Activated CD4-positive, alpha-beta T cell treated with anti-CD3 and anti-CD28 coated beads, Interleukin-2, amount 50 U/mL, for 16 hours (primary cell): ENCODE measurements at places on chromosomes 13 and 19.

GRCh38 chr13:48401480-48401879 is 11.4 kb downstream of the LPAR6 start:
- DNase-seq = peak; percentile 45

GRCh38 chr19:17555480-17555928 is at the start of gene COLGALT1:
Gene COLGALT1 (plus strand): TSS chr19:17555649. CDS start chr19:17555714, 65 bp downstream.
- DNase-seq = peak; percentile 98

DNA sequence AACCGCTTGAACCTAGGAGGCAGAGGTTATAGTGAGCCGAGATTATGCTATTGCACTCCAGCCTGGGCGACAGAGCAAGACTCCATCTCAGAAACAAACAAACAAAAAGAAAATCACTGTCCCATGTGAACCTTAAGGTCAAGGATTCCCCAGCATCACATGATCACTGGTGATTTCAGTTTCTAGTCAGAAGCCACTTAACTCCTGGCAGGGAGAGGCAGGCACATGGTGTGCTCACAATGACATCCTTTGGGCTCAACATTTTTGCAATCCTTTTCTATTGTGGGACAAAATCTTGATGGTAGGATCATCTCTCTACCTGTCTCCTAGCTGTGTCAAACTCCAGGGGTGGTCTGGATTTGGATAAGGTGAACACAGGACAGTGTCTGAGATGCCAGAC is 12.1 kb downstream of the AKAP8 start:
- no peak for DNase-seq

DNA sequence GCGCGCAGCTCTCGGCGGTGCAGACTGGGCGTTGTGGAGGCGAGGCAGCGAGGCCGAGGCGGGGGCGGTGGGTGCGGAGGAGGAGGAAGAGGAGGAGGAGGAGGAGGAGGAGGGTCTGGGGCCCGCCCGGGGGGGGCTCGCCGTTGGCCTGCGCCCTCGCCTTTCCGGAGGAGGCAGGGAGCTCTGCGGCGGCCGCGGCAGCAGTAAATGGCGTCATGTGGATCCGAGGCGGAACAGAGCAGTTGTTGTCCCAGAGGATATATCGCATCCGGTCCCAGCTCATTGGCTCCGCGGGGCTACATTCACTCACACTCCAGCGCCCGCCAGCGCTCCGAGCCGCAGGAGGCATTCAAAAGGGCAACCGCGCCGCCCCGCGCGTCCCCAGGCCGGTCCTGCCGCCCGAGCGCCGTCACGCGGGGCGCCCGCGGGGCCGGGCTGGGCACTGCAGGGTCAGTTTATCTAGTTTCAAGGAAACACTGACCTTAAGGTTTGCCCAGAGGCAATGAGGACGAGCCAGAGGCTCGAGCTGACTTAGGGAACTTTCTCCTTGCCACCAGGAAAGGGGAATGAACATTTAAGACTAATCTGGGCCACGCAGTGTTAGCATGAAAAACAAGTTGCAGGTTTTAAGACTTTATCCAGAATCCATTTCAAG is at the start of gene SPRY2:
Gene SPRY2, minus strand, starts transcription at position 26 of the 655 bp plus-strand sequence. CDS start 3,421 bp downstream, outside the sequence.
- peak; percentile 31 for DNase-seq

GRCh38 chr13:51467730-51468129 is 14.9 kb upstream of the INTS6 start:
- no peak for DNase-seq

- DNase-seq = no peak
Measured at GRCh38 chr13:33322543-33322809, 36.9 kb upstream of the STARD13 start.

- no peak for DNase-seq
Measured at GRCh38 chr13:33138441-33138840, 122.2 kb downstream of the KL start.

DNA sequence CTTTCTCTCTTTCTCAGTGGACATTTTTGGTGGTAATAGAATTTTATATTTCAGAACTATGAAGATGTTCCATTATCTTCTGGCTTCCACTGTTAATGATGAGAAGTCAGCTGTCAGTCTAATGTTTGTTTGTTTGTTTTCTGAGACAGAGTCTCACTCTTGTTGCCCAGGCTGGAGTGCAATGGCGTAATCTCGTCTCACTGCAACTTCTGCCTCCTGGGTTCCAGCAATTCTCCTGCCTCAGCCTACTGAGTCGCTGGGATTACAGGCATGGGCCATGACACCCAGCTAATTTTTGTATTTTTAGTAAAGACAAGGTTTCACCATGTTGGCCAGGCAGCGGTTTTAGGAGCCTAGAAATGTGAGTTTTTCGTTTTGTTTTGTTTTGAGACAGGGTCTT is 4.7 kb downstream of the ZNF317 start:
- no peak for DNase-seq

GRCh38 chr13:112965573-112966115 is 3.4 kb upstream of the MCF2L start:
- DNase-seq = no peak

- DNase-seq = no peak
Measured at GRCh38 chr13:32737679-32738078, 151.4 kb downstream of the PDS5B start.

DNA sequence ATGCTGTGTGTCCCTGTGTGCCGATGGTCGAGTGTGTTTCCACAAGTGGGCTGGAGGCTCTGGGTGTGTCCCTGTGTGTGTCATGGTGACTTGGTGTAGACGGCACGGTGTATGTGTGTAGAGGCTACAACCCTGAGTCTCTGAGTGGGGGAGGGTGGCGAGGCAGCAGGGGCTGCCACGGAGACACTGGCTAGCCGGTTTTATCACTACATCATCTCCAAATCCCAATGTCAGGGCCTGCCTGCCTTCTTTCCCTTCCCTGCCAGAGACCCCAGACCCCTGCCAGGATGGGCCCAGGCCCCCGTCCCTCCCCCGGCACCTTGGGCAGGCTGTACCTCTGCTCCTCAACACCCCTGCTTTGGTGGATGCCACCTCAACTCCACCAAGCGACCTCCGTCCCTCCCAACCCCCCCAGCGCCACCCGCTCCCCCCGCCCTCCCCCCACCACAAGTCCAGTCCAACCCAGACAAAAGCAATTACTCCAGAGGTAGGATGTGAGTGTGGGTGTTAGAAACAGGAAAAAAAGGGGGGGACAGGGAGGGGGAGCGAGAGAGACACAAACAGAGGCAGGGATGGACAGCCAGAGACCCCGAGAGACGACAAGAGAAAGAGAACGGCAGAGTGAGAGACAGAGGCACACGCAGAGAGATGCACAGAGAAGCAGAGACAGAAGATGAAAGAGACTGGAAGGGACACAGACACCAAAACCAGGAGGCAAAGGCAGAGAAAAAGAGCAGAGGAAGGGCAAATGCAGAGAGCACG is 21.6 kb upstream of the POU2F2 start:
- no peak for DNase-seq

DNA sequence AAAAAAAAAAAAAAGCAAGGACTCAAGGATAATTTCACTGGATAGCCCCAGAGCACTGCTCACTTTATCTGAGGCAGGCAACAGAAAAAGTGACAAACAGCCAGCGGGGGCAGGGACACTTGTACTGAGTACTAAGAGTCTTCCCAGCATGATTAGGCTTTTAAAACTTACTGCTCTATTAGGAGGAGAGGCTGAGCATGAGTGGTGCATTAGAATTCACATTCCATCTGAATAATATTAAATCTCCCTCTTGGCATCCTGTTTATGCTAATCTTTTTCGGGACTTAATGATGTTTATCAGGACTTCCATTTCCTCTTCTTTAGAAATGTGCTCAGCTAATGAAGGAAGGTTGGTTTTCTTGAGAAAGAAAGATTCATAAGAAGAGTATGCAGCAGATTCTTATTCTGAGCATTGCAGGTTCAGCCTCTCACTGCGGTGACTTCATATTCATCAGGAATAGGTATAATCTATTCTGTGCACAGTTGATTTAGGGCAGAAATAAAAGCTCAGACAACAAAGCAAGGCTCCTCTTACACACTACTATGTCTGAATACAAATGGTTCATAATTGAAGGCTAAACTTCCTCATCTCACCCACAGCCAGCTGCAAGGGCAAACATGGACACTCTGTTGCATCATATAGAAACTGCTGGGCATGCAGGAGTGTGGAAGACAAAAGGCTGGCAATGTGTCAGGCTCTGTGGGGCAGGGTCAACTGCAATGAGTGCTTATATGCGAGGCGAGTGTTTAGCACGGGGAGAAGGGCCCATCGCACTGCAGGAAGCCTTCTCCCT is 107.0 kb downstream of the KL start:
- DNase-seq = no peak

DNA sequence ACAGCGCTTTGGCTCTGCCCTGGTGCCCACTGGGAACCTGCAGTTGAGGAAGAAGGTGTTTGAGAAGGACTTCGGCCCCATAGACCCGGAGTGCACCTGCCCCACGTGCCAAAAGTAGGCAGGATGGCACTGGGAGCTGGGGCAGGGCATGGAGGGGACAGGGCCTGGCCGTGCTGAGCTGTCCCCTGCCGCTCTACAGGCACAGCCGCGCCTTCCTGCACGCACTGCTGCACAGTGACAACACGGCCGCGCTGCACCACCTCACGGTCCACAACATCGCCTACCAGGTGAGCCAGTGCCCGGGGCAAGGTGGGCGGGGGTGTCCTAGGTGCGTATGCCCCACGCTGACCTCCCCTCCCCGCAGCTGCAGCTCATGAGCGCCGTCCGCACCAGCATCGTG is 5.1 kb upstream of the DNM2 start:
- no peak for DNase-seq

- no peak for DNase-seq
Measured at GRCh38 chr13:80239571-80240255, 101.2 kb downstream of the SPRY2 start.

DNA sequence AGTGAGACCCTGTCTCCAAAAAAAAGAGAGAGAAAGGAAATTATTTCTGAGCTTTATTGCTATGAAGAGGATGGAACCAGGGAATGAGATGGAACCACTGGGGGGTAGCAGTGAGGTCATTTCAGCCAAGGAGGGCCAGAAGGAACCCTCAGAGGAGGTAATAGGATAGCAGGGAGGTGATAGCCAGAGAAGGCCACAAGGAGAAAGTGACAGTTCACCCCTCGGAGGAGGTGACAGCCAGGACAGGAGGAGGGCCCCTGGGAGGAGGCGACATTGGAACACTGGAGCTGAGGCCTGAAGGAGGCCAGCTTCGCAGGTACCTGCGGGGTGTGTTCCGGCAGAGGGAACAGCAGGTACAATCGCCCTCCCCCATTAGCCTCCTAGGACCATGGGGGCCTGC is 675 bp upstream of the PGPEP1 start:
- no peak for DNase-seq

GRCh38 chr19:53007606-53008005 is 6.1 kb upstream of the ERVV-1 start:
- DNase-seq = no peak

GRCh38 chr19:21883516-21883915 is 47.5 kb upstream of the ZNF43 start:
- DNase-seq = no peak
